ENCODE measurements at places on chromosomes 13 and 19.
A peak's percentile ranks its signal among the peaks of the same experiment; 100 is the strongest.

GRCh38 chr19:55809381-55810058 lies 22.3 kb downstream of the NLRP11 start:
- DNase-seq = peak; percentile 91

GRCh38 chr13:36981156-36981743 lies 17.9 kb downstream of the ALG5 start:
- DNase-seq = peak; percentile 8

- no peak for DNase-seq
Measured at GRCh38 chr13:45209229-45209628, 8.4 kb upstream of the KCTD4 start.

GRCh38 chr13:43377973-43378372 lies 354.6 kb downstream of the DNAJC15 start:
- DNase-seq = peak; percentile 61
